ENCODE measurements at places on chromosomes 1 and 21.
A peak's percentile ranks its signal among the peaks of the same experiment; 100 is the strongest.

GRCh38 chr1:112318698-112319370 is 77.2 kb upstream of the CTTNBP2NL start:
- no peak for DNase-seq

- no peak for DNase-seq
Measured at GRCh38 chr1:171763764-171764163, 17.7 kb upstream of the METTL13 start.

DNA sequence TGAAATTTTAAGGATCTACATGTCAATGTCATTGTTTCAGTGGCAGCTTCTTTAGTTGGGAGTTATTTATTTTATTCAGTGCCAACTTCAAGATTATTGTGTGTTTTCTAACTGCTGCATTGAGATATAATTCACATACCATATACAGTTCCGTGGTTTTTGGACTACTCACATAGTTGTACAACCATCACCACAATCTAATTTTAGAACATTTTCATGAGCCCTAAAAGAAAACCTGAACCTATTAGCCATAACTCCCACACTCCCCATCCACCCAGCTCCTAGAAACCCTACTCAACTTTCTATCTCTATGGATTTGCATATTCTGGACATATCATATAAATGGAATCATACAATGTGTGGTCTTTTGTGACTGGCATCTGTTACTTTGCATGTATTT is 220.0 kb downstream of the LRRC40 start:
- DNase-seq: no peak

- peak; percentile 40 for DNase-seq
Measured at GRCh38 chr1:244011786-244012185, 39.3 kb upstream of the ZBTB18 start.

DNA sequence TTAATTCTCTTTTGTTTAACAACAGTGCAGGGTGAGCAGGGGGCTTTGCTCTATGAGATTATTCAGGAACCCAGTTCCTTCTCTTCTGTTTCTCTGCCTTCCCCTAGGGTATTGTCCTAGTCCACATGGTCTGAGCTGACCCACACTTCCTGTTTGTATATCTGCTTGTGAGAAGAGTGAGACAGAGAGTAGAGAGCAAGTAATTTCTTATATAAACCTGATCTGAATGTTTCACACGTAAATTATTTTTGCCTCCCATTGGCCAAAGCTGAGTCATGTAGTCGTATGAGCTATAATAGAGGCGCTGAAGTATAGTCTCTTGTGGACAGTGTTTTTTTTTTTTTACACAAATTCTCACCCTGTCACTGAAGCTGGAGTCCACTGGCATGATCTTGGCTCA is 134.2 kb upstream of the SERTAD4 start:
- no peak for DNase-seq

- no peak for DNase-seq
Measured at GRCh38 chr1:192303029-192303428, 13.8 kb upstream of the RGS21 start.

DNA sequence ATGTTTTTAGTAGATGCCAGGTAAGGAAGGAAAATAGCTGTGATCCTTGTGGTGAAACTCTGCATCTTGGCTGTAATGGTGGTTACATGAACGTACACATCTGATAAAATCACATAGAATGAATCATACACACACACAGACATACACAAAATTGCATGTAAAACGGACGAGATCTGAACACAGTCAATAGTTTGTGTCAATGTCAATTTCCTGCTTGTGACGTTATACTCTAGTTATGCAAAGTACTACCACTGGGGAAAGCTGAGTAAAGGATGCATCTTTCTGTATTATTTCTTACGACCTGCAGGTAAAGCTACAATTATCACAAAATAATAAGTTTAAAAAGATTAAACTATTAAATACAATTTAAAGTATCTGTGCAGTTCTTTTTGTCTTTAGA is 493.7 kb upstream of the ZP4 start:
- no peak for DNase-seq

GRCh38 chr1:6179564-6180175 is 451 bp downstream of the CHD5 start:
- DNase-seq: no peak

DNA sequence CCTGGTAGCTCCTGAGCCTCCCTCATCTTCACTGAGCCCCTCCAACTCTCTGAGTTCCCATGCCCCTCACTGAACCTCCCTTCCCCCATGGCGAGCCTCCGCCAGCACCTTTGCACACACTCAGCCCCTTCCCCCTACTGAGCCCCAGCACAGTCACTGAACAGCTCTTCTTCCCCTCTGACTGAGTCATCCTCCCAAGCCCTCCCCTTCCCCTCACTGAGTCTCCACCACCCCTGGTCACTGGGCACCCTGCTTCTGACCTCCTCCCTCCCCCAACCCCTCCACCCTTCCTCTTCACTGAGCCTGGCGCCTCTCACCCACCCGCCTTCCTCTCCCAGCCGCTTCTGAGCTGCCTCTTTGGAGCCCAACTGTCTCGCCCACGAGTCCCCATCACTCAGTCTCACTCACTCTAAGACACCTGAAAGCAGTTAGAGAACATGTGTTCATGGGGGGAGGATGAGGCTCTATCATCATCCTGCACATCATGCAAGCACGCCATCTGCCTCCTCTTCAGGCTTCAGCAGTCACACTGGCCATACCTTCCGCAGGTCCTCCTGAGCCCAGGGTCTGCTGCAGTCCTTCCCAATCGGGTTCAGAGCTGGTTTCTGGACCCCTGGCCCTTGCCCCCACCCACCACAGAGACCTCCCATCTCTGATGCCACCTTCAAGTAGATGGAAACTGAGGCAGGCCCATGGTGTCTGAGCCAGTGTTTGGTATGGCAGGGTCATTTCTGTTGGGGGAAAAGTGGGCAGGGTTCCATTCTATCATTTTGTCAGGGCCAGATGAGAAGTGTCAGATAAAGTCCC is 2.0 kb upstream of the TRNP1 start:
- DNase-seq: no peak

DNA sequence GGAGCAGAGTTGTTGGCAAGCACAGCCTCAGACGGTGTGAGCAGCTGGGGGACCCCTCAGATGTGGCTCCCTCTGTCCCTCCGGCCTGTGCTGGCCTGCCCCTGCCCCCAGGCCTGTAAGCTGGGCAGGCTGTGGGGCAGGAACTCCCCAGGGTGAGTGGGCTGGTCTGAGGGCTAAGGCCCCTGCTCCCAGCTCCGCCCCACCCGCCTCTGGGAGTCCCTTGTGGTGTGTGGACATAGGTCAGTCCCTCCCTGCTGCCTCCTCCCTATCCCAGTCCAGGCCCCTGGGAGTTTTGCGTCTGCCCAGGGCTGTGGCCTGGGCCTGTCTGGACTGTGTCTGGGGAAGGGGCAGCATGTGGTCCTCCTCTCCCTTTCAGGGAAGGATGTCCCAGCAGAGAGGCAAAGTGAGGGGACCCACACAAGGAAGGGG is 3.6 kb upstream of the VWA1 start:
- peak; percentile 60 for DNase-seq

DNA sequence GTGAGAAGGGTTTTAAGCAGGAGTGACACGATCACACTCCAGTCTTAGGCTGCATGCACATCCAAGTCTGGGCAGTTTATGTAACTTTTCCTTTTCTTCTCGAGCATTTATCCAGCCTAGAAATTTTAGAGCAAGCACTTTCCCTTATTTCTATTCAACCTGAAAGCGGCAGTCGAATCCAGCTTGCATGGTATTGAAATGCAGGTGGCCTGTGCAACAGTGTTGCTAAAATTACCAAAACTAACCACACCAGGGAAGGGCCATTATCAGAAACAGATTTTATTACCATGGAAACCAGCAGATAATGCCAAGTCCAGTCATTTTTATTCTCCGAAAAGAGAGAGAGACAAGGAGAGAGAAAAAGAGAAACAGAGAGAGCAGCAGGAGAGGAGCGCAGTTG is 179.9 kb upstream of the ZC3H12A start:
- DNase-seq: no peak

- DNase-seq: no peak
Measured at GRCh38 chr21:14263879-14264278, 47.9 kb downstream of the RBM11 start.

DNA sequence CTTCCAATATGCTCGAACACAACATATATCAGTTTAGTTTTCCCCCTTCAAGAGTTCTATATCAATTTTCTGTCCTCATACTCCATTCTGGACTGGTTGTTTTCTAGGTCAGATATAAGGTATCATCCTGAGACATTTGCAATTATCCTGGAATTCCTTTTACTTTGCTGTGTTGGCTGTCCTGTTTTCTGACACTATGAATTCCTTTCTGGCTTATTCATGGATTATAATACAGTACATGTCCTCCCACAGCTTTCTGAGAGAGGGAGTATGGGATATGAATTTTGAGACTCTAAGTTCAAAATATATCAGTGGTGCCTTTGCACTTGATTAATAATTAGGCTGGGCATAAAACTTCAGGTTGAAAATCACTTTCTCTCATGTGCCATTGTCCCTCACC is 11.9 kb downstream of the PHTF1 start:
- no peak for DNase-seq

DNA sequence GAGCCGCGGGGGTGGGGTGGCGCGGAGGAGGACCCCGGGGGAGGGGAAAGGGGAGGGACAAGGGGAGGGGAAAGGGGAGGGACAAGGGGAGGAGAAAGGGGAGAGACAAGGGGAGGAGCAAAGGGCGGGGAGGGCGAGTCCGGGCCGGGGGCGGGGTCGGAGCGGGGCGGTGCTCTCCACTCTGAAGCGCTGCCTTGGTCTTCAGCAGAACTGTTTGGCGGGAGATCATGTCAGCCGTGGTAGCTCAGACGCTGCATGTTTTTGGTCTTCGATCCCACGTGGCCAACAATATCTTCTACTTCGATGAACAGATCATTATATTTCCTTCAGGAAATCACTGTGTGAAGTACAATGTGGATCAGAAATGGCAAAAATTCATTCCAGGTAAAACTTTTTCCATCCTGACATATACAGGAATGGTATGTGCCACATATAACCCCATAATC is 420 bp downstream of the CFAP57 start:
- peak; percentile 90 for DNase-seq

DNA sequence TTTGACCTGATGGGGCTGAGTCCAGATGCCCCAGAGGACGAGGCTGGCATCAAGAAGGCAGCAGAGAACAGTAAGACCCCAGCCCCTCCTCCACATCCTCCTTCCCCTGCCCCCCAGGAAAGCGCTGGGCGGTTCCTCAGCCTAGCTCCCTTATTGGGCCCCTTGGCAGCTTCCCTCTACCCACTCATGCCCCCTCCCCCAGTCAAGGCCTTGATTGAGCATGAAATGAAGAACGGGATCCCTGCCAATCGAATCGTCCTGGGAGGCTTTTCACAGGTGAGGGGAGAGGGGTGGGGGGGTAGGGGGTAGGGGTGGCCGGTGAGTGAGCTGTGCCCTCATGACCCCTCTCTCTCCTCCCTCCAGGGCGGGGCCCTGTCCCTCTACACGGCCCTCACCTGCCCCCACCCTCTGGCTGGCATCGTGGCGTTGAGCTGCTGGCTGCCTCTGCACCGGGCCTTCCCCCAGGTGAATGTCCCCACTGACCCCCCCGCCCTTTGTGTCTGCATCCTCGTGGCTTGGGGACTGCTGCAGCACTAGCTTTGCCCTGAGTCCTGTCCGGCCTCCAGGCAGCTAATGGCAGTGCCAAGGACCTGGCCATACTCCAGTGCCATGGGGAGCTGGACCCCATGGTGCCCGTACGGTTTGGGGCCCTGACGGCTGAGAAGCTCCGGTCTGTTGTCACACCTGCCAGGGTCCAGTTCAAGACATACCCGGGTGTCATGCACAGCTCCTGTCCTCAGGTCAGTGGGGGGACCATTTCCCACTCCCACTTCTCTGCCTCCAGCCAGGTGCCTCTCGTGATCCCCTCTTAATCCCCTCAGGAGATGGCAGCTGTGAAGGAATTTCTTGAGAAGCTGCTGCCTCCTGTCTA is 3.2 kb downstream of the LYPLA2 start:
- no peak for DNase-seq
